IPS DF 19.7 (cell line): ENCODE measurements at places on chromosomes 7 and 10.
A peak's percentile ranks its signal among the peaks of the same experiment; 100 is the strongest.

GRCh38 chr7:138349841-138350700 lies 110.0 kb upstream of the TRIM24 start:
- DNase-seq = no peak

DNA sequence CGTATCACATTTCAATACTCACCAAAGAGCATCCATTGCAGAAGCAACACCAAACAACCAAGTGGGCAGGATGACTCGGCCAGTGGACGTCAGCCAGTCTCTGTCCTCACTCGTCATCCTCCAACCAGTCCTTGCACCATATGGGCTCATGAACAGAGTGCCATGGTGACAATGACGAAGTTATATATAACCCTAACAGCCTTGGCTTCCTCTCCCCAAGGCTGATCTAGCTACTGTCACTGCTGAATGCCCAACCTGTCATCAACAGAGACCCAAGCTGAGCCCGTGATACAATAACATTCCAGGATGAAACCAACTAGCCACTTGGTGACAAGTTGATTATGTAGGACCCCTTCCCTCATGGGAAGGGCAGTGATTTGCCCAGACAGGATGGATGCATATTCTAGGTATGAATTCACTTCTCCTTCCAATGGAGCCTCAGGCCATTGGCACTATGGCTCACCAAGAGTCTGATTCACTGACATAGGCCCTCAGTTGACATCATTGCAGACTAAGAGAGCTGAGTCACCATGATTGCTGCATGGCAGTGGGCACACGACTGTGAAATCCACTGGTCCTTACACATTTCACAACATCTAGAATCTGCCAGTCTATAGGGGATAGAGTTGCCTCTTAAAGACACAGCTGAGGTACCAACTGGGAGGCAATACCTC lies 26.3 kb upstream of the PPIF start:
- DNase-seq = no peak

DNA sequence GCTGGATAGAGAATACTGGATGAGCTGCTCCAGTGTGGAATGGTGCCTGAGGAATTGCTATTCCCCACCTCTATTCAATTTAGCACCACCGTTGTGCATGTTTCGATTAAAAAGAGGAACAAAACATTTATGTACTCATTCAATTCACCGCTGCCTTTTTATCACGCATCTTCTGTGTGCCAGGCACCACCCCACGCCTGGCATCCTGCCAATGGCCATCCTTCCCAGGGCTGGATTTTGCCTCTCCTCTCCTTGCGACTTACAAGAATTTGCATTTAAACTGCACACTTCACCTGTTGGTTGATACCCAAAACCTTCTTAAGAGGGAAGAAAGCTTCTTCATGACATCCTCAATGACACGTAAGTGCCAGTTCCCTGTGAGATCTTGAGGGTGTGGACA lies 110.2 kb upstream of the DPP6 start:
- DNase-seq = no peak

DNA sequence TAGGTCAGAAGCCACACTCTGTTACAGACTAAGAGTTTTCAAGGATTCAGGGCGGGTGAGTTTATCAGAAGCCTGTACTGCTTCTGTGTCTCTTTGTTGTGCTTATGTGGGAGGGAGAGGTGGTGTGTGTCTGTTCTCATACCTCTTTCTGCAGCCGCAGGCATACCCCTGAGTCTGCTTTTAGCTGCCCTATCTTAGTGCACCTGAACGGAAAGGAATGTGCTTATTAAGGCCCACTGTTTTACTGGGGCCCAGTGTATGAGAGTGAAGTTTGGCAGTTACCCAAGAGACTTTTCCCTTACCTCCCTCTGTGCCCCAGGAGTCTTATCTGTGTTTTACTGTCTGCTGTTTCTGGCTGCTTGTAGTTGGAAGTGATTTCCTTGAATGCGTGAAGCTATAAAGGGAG lies 104.3 kb downstream of the TYW1 start:
- peak; percentile 3 for DNase-seq

- no peak for DNase-seq
These were observed 462.9 kb downstream of the PTPRN2 start for GRCh38 chr7:158124671-158125079.

DNA sequence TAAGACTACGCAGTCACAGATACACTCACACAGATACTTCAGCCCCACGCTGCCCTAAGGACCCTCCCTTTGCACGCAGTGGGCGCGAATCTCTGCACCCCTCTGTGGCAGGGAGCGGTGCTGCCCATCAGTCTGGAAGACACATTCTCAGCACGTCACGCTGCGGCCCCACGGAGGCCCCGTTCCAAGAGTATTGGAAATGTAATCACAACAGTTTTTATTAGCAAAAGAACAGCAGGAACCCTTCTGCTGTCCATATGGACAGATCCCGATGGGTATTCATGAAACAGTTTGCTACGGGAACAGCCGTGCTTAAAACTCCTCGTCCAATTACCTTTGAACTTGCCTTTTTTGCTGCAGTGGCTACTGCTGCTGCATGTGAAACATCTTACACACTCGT lies 131.0 kb downstream of the RPS24 start:
- no peak for DNase-seq

DNA sequence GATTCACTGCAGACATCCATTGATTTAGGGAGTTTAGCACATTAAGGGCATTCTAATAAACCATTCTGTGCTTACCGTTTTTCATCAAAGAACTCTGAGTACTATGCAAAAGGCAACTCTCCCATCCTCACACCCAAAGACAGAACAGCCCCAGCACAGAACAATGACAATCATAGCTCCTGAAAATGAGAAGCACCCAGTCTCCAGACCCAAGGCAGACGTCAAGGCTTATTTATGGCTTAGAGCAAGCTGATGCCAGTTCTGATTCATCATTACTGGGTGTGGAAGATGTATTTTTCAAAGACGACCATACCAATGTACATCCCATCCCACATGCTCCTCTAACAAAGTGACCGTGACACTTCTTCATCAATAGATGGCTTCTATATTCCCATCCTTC lies 67.6 kb downstream of the OSBPL3 start:
- no peak for DNase-seq
